Activated CD8-positive, alpha-beta memory T cell treated with anti-CD3 and anti-CD28 coated beads, Interleukin-2, amount 10 ng/mL, durations not matched to agents 7 days and 5 days (primary cell): ENCODE measurements at places on chromosomes 6 and 20.
A peak's percentile ranks its signal among the peaks of the same experiment; 100 is the strongest.

DNA sequence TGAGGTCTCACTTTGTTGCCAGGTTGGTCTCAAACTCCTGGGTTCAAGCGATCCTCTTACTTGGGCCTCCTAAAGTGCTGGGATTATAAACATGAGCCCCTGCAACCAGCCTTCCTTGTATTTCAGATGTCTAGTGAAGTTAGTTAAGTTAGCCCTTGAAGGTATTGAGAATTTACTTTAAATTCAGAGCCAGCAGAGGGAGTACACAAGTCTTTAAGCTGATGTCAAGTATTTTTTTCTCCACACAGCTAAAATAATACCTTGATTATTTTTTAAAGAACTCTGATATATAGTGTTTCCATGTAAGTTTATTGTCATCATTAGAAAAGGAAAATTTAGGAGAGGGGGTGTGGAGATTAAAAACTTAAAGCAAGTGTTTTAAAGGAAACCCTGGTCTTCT, 9.8 kb downstream of the FOXO3 start:
- DNase-seq, result no peak

GRCh38 chr6:140579918-140580317, 1205.5 kb upstream of the CITED2 start:
- DNase-seq, result no peak

DNA sequence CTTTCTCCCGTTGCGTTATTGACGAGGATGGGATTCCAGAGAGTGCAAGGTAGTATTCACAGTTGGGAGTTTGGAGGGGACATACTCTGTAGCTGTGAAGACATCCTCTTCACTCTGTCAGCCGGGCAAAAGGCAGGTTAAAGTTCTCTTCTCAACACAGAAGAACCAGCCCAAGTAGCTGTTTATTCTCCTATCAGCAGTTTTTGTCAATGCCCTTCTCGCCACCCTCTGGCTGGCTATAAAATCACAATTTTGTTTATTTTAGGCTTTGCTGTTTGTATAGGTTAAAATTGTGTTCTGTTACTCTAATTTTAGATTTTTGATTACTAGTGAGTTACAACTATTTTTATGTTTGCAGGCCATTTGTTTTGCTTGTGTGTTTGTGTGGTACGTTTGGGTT, 37.9 kb upstream of the MAS1 start:
- no peak for DNase-seq

GRCh38 chr20:4011226-4011975, 4.0 kb downstream of the RNF24 start:
- DNase-seq, result no peak

GRCh38 chr20:45097485-45098102, 3.3 kb downstream of the KCNS1 start:
- peak; percentile 72 for DNase-seq

GRCh38 chr6:120198033-120198432, 848.5 kb upstream of the MAN1A1 start:
- no peak for DNase-seq

DNA sequence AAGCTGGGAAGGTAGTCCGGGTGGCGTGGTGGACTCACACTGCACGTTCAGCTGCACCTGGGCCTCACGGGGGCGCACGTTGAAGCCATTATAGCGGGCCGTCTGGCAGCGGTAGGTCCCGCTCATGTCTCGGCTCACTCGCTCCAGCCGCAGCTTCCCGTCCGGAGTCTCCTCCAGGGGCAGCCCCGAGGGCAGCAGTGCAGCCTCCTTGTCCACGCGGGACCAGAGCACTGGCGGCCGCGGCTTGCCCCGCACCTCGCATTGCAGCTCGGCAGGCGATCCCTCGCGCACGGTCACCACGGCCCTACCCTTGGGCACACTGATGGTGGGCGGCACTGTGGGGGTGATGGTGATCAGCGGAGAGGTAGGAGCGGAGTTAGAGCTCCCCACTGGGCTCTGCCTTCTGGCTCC, 47.6 kb downstream of the MDGA1 start:
- no peak for DNase-seq

- DNase-seq, result peak; percentile 48
Measured at GRCh38 chr6:161273274-161273751, 548 bp downstream of the AGPAT4 start.

DNA sequence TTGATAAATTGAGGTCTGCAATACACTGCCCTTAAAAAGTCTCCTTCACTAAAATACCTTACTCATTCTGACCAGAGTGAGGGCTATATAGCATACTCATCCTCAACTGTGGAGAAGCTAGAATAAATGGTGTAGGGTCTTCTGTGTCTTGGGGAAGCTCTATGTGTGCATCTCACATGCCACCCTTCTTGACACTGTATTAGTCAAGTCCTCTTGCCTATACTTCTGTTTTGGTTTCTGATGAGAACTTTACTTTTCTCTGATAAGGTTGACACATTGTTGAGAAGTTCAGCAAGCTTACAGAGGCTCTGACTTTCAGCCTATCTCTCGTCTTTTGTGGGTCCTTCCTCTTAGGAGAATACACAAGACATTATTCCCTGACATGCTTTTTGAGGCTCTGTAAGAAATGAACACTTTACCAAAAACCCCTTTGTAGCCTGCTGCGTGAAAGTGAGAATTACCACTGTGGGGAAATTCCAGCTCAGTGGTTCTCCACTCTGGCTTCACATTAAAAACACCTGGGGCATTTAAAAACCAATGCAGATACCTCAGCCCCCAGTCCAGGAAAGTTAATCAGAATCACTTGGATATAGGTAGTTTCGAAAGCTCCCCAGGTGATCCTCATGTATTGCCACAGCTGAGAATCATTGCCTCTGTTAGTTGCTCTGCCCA, 372.1 kb upstream of the HS3ST5 start:
- no peak for DNase-seq

DNA sequence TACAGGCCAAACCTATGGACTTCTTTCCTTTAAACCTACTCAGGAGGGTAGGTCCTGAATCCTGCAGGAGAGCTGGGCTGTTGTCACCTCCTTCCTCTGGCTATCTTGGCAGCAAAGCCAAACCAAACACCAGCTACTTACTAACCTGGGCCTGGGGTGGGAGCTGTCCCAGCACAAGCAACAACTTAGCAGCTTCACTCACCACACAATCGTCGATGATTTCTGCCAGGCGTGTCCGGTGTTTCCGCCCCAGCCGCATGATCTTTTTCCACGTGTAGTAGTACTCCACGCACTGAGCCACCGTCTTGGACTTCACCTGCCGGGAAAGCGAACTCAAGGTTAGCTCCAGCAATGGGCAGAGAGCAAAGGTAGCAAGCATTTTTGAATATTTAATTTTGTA, 25.4 kb upstream of the MRPS10 start:
- no peak for DNase-seq

- no peak for DNase-seq
Measured at GRCh38 chr6:147724454-147724853, 216.0 kb downstream of the SAMD5 start.

GRCh38 chr6:108364470-108364869, 69.6 kb downstream of the AFG1L start:
- DNase-seq, result no peak

DNA sequence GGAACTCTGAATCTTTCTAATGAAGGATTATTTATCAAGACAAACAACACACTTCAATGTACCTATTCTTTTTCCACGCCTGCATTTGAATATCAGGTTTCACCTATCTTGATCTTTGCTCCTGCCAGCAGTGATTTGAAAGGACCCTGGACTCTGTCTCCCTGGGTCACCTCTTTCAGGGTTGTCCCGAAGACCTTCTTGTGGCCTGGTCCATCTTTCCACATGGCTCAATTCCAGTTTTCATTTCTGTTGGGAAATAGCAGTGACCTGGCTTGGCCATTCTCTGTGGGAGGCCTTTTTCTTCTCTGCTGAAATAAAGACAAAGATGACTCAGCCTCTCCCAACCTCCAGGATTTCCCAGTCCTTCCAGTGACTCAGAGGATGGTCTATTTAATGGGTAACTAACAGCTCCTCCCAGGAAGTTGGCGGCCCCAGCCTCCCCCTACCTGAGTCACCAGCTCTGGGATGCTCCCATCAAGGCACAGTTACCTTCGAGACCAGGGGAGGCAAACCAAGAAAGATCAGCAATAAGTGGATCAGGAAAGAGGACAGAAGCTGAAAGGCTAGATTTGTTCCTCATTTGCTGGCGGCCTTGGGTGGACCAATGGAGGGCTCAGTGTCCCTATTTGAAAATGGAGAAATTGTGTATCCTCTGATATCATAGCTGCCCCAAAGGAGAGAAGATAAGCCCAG, 120.2 kb upstream of the RNF24 start:
- DNase-seq, result no peak

GRCh38 chr20:2236256-2236655, 59.5 kb upstream of the TGM3 start:
- no peak for DNase-seq

DNA sequence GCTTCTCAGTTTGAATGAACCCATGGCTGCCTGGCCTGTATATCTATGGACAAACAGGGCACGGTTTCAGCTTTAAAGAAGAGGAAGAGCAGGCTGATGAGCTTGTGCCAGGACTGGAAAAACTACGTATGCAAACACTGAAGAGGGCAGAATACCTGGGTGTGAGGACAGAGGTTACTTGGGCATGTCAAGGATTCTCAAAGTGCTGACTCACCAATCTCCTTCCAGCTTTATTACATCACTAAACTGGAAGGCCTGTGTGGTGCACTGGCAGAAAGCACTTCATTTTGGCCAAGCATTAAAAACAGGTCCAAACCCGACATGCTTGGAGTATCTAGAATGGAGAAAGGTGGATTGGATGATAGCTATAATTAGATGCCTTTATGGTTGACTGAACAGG, 95.2 kb downstream of the GMPR start:
- no peak for DNase-seq

DNA sequence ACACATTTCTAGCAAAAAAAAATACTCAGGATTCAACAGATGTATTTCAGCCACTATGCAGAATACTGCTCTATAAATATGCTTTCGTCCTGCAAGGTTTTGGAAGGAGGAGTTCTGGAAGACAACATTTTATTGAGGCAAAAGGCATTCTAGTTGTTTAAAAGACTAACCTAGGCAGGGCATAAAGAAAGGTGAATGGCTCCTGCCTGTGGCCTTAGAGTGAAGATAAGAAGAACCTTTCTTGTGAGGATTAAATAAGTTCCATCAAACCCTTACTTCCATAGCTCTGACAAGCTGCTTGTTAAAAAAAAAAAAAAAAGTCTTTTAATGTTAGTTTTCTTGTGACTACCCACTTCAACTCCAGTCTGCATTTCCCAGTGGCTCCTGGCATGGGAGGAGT, 139.8 kb downstream of the ADGRB3 start:
- no peak for DNase-seq

DNA sequence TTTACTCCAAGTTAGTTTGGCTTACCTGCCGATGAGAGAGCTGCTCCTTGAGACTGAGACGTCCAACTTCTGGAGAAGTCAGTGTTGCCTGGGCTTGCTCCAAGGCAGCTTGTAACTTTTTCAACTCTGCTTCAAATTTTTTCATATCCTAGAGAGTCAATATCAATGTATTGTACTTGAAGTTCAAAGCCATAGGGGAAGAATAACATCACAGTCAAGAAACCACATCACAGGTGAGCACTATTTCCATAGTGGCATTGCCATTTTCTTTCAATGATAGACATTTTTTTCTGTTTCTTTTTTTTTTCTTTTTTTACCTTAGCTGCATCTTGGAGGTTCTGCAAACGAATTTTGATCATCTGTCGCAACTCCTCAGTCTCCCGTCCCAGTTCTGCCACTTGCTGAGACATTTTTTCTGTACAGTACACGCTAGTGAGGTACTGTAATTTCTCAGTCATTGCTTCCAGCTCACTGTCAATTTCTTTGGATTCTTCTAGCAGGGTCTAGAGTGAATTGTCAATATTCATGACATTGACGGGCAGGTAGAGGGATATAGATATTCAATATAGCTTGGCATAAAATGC, 326.7 kb downstream of the SYNE1 start:
- DNase-seq, result no peak

GRCh38 chr6:145544514-145544913, 190.8 kb downstream of the EPM2A start:
- no peak for DNase-seq
